Mucosa of gallbladder (tissue), 1 donor: ENCODE measurements at places on chromosomes 7 and 10. TPM values are rescaled to one million over a fixed set of nuclear protein-coding genes. Genes with fewer than 3 reads are reported as not detected.

TASOR2 gene
- total RNA-seq = 48.5 TPM

FKBP9 gene
- 116 TPM for total RNA-seq

C10orf53 gene
- not detected for total RNA-seq

EVX1 gene
- not detected for total RNA-seq

NPC1L1 gene
- total RNA-seq = 61.3 TPM

CYP3A7 gene
- 92.6 TPM for total RNA-seq

MALRD1 gene
- total RNA-seq = 2.3 TPM

DNA sequence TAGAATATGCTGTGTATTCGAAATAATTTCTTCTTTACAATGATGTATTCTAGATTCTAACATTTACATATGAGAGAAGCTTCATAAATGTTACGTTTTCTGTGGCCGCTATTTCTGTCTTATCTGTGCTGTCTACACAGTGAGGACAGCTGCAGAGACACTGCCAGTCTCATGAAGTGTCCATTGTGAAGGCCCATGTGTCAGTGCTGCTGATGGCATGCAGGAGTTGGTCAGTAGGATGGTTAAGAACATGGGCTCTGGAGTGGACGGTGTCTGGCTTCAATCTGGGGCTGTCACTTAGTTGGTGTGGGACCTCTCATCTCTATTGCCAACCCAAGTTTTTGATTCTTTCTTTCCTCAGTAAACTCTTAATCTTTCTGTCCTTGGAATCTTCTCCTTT lies 137.3 kb downstream of the SDK1 start:
- DNase-seq = no peak

GRCh38 chr7:132100483-132100882 lies 475.8 kb downstream of the PLXNA4 start:
- no peak for DNase-seq

- DNase-seq = no peak
Measured at GRCh38 chr7:17564678-17565212, 266.3 kb downstream of the AHR start.

DNA sequence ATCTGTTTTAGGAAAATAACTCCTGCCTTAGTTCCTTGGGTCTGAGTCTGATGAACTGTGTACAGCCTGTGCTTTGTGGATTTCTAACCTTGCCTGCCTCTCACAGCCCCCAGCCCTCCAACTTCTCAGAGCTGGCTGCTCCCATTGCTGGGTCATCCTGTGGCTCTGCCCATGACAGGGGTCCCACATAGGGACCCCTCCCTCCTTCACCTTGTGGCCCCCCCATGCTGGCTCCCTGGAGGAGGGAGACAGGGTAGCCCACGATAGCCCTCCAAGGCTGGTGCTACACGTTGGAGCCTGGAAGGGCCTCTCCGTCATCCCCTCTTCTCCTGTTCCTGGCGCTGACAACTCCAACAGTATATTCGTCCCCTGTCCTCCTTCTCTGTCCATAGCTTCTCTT lies 2.8 kb upstream of the DENND2A start:
- no peak for DNase-seq

GRCh38 chr7:74254858-74255379 lies 720 bp upstream of the RFC2 start:
- DNase-seq = no peak

- DNase-seq = no peak
Measured at GRCh38 chr7:114107522-114107921, 188.7 kb upstream of the PPP1R3A start.

DNA sequence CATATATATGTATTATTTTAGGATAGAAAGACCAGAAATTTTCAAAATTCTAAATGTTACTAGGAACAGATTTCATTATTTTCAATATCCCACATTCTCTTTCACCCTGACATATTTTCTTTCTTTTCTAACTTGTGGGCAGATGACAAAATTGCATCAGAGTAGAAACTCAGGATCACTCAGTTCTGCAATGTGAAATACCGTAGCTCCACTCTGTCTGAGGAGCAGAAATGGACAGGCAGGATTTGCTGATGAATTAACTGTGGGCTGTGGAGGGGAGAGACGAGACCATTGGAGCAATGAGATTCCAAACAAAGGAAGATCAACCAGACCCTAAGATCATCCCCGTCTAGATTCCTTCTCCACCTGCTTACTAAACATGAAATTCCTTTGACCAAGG lies 37.0 kb upstream of the SVOPL start:
- DNase-seq = no peak

- DNase-seq = no peak
Measured at GRCh38 chr10:30386801-30387588, 37.9 kb upstream of the MTPAP start.

DNA sequence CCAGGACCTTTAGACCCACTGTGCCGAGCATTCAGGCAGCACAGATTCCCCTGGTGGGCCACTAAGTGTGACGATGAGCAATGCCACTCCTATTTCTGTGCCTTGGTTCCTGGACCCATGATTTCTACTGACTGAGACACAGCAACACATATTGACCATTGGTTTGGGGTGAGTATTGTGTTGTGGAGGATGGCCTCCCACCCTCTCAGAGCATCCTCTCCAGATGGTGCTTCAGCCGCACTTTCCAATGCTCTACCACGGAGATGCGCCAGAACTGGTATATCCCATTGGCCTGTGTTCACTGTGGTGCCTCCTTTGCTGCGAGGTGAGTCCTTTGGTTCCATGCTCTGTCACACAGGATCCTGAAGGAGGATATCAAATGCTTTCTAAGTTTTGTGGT lies 10.1 kb upstream of the GDF10 start:
- no peak for DNase-seq

- no peak for DNase-seq
Measured at GRCh38 chr10:79060641-79061255, 8.0 kb upstream of the ZMIZ1 start.

DNA sequence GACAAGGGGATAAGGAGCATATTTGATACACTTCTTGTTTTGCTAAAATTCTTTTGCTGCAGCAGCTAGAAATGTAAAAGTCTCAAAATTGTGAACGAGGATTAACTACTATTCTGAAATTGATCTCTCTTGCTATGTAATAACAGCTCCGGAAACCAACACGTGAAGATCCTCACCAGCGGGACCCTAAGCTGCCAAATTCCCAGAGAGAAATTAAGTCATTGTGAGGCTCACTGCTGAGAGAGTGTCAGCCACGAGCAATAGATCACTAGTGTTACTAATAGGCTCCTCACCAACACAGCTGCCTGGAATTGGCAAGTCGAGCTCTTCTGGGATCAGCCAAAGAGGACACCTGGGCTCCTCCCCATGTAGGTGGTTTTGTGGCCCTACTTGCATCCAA lies 5.6 kb upstream of the VWA2 start:
- no peak for DNase-seq

GRCh38 chr10:124474514-124475070 lies 13.0 kb downstream of the LHPP start:
- DNase-seq = no peak

- no peak for DNase-seq
Measured at GRCh38 chr7:66100408-66101050, 14.1 kb upstream of the CRCP start.

DNA sequence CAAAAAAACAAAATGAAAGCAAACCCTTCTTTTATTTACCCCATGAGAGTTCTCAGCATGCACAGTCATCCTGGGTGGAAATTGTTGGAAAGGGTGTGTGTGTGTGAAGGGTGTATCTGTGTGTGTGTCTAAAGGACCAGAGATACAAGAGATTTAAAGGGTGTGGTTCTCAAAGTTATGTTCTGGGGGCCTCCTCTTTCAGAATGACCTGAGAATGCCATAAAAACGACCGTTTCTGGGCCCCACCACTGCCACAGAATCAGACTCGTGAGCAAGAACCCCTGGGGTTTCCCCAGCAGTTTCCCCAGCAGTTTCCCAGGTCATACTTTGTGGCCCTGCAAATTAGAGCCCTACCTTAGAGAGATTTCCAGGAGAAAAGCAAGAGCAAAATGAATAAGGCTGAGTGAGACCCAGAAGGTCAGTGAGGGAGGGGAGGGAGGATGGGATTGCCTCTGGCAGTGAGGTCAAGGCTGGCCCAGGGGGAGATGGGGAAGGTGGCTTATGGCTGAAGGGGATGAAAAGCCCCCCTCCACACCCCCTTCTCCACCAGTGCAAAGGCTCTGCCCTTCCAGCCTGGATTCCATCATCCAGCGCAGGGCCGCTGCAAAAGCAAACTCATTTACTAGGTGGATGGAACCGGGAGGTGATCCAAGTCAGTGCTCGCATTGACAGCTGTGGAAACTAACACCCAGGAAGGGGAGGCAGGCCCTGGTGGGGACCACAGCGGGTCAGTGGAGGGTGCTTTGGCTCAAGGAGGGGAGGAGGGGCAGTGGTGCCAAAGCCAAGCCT lies 10.2 kb downstream of the PYROXD2 start:
- DNase-seq = no peak

DNA sequence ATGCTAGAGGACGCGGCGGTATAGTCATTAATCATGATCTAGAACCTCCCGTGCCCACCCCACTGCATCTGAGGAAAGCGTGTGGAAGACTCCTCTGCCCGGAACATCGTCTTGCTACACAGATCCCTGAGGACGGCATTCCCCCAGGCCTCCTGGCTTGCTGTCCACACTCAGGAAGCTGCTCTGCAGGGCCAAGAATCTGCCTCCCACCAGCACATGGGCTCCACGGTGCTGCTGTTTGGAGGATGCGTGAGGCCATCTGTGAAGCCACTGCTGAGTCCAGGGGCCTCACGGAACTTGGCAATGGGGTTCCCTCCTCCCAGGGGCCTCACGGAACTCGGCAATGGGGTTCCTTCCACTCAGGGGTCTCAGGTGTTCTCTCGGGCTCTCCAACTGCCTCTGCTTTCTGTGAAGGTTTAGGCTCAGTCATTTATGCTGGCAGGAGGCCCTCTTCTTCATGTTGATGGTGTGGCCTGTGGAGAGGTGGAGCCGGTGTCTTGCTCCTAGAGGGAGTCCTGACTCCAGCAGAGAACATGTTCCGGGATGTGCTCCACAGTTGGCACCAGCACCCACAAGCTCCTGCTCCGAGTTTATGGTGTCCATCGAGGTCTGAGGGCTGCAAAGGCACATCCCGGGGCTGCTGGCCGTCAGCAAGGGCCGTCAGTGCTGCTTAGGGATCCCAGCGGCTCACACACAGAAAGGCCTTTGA lies 273.3 kb downstream of the DNAJB6 start:
- no peak for DNase-seq

DNA sequence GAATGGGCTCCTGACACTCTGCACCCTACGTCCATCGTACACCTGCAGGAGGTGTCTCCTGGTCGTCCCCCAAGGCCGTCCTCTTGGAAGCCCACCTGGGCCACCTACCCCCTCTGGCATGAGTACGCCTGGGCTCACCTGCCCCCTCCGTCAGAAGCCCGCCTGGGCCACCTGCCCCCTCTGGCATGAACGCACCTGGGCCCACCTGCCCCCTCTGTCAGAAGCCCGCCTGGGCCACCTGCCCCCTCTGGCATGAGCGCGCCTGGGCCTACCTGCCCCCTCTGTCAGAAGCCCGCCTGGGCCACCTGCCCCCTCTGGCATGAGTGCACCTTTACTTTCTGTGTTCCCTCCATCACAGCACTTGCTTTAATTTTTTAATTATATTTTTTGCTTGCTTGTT lies 401.2 kb downstream of the PTPRN2 start:
- DNase-seq = no peak

- no peak for DNase-seq
Measured at GRCh38 chr7:118250860-118251494, 26.5 kb downstream of the ANKRD7 start.

DNA sequence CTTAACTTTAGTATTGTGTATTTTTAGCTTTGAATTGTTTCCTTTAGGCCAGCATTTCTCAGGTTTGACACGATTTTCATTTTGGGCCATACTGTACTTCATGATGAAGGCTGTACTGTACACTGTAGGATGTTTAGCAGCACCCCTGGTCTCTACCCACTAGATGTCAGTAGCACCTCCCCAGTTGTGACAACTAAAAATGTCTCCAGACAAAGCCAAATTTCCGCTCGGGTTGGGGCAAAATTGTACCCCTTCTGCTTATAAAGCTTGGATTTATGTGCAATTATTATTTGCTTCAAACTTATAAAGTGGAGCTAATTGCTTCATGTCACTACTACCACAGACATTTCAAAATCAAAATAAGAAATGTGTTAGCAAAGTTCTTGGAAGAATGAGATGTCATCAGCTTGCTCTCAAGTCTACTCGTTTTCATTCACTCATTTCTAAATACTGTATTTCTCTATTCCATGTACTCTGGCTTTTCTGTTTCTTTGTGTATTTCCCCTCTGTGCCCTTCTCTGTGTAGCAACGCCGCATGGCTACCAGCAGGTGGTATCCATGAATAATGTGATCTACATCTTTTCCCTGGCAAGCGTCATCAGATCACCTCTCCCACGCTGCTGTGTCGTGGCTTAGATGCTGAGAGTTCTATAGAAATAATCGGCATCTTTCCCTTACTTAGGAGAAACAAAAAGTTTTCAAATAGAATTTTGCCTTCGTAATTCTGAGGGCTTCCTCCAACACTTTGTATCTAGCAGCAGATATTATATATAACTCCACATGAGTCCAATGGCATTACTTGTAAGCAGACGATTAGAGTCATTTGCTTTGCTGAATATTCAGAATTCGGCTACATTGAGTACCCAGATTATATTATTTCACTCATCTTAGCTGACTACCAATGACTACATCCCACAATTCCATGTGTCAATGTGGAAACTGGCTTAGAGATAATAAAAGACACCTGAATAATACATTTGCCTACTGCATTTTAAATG lies 47.8 kb upstream of the CALCR start:
- DNase-seq = no peak

DNA sequence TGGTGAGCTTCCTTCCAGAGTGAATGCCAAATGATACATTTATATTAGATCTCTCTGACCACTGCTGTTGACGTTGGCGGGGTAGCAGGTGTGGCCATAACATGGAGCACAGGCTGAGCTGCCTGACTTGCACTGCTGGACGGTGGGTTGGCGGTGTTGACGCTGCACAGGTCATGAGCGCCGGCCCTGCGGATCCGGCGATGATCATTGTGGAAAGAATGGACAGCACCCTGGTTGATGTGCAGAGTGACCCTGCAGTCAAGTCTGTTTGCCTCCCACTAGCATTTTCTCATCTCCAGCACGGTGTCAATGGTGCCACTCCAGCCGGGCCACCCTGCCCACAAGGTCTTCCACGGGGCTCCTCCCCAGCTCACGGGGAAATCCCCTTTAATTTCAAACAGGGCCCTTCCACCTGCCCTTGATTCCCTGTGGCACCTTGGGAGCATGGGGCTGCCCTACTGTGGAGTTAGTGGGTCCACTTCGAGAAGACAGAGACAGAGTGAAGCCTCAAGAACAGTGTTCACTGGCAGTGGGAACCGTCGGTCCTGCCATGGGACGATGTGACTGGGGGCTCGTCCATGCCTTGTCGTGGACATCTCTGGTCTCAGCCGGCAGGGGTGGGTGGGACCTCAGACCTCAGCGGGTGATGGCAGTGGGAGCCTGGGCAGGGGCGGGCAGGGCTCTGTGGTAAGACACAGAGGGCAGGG lies 613.5 kb downstream of the PTPRN2 start:
- no peak for DNase-seq

GRCh38 chr7:111958431-111958830 lies 247.8 kb downstream of the DOCK4 start:
- no peak for DNase-seq

GRCh38 chr10:102713539-102713813 lies 721 bp downstream of the ARL3 start:
- DNase-seq = no peak
